ENCODE measurements at places on chromosomes 11 and 22.

GRCh38 chr22:42959576-42960509 lies 55.1 kb downstream of the PACSIN2 start:
- DNase-seq = peak; percentile 85

DNA sequence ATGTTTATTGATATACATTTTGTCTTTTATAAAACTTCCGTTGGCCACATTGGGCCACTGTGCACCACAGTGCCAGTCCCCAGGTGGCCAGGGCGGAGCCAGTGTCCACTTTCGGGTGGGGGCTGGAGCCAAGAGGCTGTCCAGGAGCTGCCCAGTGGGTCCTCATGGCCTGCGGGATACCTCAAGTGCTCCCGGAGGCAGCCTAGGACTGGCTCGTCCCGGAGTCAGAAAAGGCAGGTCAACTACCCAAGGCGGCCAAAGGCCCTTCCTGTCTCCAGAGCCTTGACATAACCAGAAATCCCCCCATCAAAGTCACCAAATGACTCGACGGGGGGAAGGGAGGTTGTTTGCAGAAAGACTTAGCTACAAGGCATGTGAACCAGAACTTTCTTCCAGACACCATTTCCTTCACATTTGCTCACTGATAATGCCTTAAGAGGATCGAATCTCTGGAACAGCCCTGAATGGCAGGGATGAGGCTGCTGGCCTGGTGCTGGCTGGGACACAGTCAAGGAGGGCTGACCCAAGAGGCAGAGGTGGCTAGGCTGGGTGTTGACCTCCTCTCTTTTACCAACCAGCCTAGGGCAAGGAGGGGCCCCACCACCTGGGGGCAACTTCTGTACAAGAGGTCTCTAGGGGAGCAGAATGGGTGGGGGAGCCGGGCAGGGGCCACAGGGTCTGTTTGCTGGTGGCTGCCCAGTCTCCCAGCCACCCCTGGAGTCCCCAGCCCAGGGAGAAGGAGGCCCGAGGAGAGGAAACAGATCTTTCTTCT lies 8.4 kb downstream of the MRGPRF start:
- no peak for DNase-seq

- no peak for DNase-seq
Measured at GRCh38 chr11:102604875-102605274, 20.3 kb downstream of the MMP20 start.

- DNase-seq = no peak
Measured at GRCh38 chr22:37982938-37983859, 1.2 kb downstream of the SOX10 start.

GRCh38 chr11:69380921-69381581 lies 87.1 kb downstream of the MYEOV start:
- peak; percentile 2 for DNase-seq

GRCh38 chr22:49770547-49771265 lies 57.0 kb downstream of the BRD1 start:
- DNase-seq = no peak

DNA sequence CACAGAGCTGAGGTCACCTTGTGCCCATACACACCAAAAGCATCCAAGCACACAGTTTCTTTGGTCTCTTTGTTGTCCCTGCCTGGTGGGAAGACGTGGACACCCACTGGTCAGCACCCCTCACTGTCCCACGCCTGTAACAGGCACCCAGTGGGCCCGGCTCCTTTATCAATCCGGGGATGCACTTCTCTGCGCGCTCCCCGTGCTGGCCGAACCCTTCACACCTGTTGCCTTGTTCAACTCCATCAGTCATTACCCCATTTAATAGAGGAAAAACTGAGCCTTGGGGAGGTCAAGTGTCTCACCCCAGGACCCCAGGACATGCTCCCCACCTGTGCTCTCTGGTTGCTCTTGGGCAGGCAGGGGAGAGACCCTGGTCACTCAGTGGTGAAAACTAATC lies 49.7 kb upstream of the FGF3 start:
- no peak for DNase-seq

- no peak for DNase-seq
Measured at GRCh38 chr22:20626811-20627210, 119.4 kb downstream of the MED15 start.

- no peak for DNase-seq
Measured at GRCh38 chr11:130798280-130798679, 118.0 kb downstream of the SNX19 start.

DNA sequence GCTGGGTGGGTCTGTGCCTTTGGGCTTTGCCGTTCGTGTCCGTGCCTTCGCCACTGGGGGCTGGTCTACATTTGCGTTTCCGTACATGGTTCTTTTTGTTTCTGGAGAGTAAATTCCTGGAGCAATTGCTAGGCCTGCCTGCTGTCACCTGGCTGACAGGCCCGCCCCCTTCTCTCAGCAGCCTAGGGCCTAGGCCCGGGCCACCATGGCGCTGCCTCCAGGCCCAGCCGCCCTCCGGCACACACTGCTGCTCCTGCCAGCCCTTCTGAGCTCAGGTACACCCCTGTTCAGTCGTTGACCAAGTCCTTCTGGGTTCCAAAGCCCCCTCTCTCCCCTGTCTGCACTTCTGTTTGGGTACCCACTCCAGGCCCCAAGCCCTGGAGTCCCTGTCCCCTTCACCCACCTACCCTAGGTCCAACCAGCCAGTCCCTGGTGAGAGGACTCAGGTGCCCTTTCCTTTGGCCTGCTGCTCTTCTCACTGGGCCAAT lies 649 bp downstream of the TMEM25 start:
- DNase-seq = no peak

DNA sequence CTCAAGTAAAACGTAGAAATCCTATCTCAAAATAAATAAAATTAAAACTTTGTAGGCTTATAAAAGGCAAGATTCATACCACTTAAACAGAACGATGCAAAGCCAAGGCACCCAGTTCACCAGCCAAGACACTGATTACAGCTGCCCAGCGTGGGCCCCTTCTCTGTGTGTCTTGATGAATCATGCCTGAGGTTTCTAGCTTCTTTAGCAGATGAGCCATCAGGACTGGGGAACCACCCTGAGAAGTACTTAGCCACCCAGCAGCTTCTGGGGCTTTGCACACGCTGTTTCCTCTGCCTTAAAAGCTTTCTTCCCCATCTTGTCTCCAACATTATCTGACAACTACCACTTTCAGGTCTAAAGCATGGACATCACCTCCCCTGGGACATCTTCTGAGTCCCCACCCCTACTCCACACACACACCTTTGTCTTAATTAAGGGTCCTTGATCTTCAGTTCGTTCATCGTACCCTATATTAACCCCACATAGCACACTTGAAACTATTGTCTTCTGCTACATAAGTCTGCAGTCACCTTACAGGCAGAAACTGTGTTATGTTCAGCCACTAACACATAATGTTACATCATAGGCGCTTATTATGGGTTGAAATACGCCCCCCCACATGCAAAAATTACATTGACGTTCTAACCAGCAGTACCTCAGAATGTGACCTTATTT lies 8.7 kb upstream of the LAYN start:
- DNase-seq = no peak

GRCh38 chr11:69049490-69049867 lies 747 bp downstream of the TPCN2 start:
- no peak for DNase-seq

DNA sequence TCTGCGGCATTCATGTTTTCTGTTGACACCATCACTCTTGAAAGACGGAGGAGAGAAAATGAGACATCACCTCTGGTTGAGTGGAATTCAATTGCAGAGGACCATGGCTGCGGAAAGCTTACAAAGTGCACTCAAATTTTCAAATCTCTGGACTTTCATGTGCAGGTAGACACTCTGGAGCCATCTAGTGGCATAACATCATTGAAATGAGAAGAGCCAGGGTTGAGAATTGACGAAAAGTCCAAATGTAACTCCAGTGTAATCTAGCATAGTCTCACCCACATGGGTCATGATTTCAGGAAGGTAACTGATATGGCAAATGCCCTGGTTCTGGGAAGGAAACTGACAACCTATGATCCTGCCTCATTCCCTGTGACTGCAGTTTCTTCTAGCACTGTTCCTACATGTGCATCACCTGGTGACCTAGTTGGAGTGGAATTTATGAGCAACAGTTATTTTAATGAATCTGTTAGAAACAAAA lies 687.8 kb downstream of the KCNA4 start:
- no peak for DNase-seq

DNA sequence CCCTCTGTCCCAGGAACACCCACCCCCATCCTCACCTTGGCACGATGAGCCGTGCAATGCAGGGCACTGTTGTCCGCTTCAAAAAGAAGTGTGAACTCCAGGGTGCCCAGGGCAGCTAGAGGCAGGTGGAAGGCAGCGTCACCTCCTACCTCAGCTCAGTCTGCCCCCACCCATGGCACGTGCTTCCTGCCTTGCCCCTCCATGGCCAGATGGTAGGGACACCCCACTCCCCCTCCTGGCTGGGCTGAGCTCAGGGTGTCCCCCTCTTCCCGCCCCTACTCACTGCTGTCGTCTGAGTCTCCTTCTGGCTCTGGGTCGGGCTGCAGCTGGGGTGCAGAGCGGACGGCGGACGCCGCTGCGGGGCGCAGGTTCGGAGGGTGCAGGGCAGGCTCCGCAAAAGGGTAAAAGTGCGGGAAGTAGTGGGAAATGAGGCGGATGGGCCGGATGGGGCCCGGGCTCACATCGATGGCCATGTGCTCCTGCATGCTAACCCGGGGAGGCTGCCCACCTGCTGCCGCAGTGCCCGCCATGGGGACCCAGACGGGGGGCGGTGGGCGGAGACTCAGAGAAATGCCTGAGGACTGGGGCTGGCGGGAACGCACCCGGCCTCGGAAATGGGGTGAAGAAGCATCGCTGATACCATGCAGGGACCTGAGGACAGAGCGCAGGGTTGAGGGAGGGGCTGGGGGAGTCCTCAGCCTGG lies 9.1 kb downstream of the NDUFV1 start:
- no peak for DNase-seq

DNA sequence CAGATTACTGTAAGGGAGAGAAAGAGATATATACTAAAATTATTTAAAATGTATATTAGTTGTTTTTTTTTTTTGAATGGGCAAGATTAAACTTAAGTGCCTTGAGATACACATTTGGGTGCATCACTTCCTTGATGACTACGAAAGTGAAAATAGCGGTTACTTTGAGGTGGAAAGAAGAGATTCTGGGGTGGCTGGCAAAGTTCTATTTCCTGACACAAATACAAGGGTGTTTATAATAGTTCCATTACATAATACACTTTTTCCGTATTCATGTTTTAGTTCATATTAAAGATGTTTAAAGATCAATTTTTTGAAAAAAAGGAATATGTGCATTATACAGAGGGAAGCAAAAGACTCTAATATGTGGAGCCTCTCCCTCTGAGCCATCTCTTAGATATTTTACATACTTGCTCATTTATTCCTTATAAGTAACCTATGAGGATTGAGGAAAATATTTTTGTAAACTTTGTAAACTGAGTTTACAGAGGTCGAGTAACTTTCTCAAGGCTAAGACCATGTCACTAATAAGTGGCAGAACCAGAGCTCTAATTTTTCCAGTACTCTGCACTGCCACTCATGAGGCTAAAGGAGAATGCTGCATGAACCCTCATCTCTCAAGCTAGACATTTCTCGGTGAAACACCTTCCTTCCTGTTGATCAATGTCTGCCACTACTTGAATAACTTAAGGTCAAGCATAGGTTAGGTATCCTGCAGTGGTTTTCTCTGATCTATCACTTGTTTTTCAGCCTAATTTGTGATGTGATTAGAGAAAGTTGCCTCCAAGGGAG lies 58.6 kb downstream of the DDIAS start:
- no peak for DNase-seq

GRCh38 chr11:795634-796564 lies 2.2 kb downstream of the SLC25A22 start:
- peak; percentile 50 for DNase-seq

DNA sequence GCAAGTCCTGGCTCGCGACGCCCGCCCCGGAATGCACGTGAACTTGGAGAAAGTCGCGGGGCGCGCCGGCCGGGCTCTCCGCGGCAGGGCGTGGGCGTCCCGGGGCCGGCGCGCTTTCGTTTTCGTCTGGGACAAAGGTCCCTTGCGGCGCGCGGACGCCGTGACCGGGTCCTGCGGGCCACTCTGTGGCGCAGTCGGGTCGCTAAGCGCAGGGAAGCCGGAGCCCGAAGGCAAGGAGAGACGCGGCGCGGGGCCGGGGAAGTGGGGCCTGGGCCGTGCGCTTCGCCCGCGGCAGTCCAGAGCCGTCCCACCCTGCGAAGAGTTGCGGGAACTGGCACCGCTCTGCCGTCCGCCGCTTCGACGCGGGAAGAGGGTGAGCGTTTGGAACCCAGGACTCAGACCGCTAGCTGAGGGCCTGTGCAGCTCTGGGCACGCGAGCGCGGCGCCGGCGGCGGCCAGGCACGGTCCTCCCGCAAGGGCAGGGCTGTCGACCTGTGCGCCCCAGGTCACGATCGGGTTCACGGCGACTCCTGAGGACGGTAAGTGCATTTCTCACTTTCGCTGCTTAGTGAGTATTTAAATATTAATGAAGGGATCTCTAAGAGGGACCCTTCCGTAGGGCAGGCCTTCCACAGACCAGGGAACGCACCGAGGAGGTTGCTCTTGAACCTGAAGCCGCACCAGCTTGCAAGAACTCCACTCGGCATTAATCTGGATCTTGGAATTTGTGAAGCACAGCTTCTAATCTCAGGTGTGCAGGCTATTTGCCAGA lies 78.0 kb upstream of the PPARA start:
- DNase-seq = peak; percentile 83

DNA sequence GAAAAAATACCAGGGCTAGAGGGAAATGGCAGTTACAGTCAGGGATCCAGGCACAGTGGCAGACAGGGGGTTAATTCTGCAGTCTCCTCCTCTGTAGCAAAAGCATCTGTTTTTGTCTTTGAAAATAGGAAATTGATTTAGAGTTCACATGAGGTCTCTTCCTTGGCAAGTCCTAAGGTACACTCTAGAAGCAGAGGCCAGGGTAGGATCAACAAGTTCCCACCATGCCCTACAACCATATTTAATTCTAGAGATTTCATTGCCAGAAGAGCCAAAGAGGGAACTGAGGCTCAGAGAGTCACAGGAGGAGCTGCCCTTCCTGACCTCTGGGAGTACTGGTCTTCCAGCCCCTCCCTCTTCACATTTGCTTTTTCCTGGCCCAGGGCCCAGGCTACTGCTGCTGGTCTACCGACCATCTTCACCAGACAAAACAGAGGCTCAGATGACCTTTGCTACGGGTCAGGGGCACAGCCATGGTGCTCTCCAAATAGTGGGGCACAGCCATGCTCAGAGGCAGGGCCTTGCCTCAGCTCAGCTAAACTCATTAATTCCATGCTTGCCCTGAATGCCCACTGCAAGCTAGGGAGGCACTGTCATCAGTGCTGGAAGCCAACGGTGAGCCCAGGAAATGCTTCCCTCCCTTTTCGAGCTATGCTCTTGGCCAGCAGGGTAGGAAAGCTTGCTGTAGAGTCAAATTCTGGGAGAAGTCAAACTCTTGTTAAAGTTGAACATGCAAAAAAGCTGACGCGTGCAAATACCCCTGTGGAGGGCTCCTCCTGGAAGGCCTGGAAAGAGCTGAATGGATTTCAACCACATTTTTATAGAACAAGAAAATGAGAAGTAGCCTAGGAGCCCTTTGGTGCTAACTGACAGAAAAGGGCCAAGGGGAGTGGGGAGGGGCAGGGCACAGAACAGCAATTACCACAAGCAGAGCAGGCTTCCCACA lies 11.7 kb upstream of the CHRM4 start:
- DNase-seq = no peak

DNA sequence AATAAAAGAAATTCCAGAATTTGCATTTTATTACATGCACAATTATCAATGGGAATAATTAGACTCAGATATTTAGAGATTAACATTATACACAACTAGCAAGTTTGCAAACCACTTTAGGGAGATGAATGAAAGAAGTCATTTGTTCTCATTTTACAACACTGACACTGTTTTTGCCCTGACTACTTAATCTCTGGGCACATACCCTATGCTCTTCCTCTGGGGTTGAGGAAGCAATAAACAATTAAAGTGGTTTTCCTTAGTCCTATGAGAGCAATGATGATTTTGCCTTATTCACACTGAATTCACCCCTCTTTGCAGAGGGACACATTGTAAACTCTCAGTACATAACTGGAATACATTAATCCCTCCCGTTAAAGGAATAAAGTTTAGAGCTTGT lies 72.7 kb downstream of the TRPC6 start:
- DNase-seq = no peak
